ENCODE measurements at places on chromosomes 5 and 9.

GRCh38 chr9:3385871-3386270 lies 139.9 kb downstream of the RFX3 start:
- no peak for DNase-seq

GRCh38 chr9:108554831-108555230 lies 301.0 kb downstream of the ACTL7B start:
- no peak for DNase-seq

DNA sequence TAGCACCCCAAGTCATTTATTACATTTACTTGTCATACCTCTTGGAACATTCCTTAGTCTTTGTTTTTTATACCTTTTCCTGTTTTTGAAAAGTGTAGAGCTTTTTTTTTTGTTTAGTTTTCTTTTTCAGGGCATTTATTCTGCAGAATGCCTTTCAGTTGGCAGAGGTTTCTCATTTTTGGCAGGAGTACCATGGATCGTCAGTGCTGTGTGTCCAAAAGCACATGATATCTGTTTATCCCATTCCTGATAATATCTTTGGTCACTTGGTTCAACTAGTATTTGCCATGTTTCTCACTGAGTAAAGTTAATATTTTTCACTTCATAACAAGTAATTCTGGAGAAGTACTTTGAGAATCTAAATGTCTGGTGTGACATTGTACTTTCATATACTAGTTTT lies 10.7 kb downstream of the OGN start:
- DNase-seq = no peak

DNA sequence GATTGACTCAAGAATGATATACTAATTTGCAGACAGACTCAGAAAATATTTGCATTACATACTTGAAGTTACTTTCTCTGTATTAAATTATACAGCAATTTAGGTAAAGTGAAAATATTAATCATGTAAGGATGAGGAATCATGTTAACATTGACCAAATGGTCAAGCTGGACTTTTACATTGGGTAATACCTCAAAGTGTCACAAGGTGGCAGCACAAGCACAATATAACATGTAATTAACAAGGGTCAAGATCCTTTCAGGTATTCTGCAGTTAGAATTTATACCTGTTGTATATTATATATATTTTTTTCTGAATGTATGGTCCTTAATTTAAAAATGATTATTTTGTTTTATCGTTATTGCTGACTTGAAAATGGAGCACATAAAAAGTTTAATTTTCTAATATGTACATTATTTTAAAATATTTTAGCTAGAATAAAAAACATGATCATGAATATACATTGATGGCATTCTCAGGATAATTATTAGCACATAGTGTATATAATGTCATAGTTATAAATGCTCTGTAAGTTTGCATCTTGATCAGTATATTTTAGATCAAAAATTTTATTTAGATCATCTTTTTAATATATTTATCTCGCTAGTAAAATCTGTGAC lies 8.6 kb downstream of the HAPLN1 start:
- no peak for DNase-seq

DNA sequence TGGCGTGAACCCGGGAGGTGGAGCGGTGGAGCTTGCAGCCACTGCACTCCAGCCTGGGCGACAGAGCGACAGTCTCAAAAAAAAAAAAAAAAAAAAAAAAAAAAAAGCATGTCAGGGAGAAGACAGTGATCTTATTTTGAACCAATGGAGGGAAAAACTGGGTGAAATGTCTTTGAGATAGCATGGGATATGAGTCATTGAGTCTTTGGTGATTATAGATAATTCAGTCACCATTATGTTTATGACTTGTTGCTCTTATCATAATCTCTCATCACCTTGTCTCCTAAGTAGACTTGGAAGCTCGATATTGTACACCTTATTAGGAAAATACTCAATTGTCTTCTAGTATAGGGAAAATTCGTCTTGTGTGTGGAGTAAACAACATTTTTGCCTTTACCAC lies 55.1 kb upstream of the KDM4C start:
- no peak for DNase-seq

DNA sequence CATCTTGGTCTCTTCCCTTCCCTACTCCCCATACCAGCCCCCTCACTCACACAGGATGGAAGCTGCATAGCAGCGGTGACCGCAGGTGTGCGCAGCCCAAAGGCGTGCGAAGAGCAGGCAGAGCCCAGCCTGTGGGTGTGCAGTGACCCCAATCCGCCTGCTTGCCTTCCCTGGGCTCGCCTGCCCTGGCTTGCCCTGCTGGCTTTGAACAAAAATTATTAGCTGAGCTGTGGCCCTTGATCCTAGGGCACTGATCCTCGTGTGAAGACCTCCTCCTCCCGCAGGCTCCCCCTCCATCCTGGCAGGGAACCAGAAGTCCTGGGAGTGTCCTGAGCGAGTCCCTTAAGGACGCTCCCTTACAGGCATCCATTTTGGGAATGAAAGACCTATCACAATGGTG lies 31.9 kb downstream of the MORN5 start:
- DNase-seq = no peak

DNA sequence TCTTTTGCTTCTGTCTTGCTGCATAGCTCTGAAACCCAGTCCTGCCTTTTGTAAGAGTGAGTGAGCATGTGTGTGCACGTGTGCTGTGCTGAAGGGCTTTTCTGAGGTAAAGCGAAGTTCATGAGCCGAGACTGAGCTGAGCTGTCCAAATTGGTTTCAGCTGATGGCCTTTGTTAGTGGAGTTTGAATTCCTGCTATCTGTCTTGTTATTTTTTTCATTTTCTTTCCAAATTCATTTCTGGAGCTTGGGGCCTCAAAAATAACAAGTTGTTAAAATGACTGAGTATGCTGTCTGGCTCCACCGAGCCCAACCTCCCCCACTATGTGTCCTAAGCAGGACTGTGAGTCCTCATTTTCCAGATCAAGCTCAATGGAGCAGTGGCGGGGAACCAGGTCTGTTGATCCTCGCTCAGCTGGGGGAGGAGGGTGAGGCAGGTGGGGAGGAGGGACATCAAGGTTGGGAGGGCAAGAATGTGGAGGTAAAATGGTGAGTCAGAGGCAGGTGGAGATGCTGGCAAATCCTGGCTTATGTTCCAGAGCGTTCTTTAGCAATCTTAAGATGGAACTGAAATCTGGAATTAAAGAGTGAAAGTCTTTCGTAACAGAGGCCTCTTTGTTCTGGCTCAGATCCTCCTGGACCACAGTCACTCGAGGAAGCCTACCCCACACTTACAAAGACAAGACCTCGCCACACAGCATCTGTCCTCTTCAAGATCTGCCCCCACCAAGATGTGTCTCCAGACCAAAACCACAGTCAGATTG lies 63.9 kb downstream of the SREK1 start:
- no peak for DNase-seq

DNA sequence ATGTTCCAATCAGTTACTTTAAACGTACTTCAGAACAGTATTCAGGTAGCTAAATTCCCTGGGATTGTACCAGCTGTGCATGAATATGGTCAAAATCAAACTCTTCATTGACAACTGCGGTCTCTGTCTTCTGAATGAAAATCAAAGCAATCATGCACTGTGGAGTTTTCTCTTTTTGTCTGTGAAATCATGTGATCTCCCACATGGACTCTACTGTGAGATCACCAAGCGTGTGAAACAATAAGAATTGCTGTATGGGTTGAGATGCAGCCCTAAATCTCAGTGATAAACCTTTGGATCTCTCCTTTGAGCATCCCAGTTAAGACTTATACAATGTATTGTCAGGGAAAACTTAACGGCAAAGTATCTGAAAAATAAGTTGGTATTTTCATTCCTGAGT lies 6.1 kb downstream of the NRG2 start:
- DNase-seq = no peak

GRCh38 chr9:112355427-112355897 lies 22.0 kb upstream of the PTBP3 start:
- no peak for DNase-seq

DNA sequence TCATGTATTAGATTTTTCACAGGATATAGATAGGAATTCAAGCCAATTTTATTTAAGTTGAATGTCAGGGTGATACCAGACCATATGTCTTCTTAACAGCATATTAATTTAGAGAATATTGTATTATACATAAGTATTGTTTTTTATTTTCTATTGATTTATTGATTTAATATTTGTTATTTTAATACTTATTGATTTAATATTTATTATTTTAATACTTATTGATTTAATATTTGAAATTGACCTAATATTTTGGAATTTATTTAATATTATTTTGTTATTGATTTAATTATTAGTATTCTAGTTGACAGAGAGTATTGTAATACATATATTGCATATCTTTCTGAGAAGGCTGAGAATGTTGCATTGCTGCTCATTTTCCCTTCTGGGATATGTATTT lies 1411.8 kb upstream of the ACO1 start:
- no peak for DNase-seq

- no peak for DNase-seq
These were observed 79.7 kb upstream of the SSBP2 start for GRCh38 chr5:81830596-81830995.

DNA sequence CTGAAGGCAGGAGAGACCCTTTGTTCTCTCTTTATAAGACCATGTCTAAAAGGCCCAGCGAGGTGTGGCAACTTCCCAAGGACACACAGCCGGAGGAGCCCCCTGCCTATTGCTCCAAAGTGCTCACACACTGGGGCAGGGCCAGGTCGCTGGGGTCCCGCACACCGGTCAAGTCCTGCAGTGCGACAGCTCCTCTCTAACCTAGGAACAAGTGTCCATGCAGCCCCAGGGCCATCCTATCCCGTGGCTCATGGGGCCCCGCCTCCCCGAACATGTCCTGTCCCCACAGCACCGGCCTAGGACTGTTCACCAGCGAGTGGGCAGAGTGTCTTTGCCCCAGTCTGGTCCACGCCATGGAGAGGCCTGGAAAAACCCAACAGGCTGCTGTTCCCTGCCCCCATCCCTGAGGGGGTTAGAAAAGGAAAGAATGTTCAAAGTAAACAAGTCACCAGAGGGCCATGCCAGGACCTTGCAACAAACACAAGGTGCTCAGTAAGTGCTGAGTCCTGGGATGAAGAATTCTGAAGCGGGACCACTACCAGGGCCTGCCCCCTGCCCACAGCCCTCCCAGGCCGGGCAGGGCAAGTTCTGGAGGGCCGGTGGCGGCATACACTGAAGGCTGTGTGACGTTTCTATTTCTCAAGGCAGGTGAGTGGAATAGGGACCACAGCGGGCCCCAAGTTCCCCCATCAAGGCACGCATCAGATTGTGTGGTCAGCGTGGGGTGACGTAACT lies 938 bp downstream of the NINJ1 start:
- no peak for DNase-seq

- DNase-seq = no peak
These were observed 90.2 kb downstream of the XRCC4 start for GRCh38 chr5:83167538-83167937.

GRCh38 chr9:126154182-126154827 lies 172.3 kb upstream of the MVB12B start:
- DNase-seq = peak; percentile 21

DNA sequence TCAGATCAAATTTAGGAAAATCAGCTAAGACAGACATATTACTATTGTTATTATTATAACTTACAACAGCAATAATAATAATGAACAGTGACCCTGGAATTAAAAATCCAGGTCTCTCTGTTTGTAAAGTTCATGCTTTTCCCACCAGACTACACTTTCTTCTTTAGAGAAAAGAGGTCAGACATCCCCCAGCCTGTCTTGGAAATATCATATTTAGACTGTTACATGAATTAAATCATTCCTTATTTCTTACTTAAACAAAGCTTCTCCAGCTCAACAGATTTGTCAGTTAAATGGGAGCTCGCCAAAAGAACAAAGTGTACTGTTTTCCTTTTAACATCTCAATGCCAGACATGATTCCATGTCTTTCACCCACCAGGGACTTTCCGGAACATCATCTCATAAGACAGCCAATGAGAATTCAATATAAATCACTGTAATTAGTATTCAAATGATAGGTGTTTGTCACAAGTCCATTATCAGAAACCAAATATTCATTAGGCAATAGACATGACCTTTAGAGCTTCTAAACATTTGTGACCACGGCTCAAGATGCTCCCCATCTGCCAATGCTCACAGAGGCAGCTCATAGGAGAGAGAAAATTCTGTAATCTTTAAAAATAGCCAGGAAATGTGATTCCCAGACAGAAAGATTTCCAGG lies 351.9 kb downstream of the ENC1 start:
- no peak for DNase-seq

GRCh38 chr5:36770125-36770524 lies 106.4 kb upstream of the NIPBL start:
- no peak for DNase-seq

DNA sequence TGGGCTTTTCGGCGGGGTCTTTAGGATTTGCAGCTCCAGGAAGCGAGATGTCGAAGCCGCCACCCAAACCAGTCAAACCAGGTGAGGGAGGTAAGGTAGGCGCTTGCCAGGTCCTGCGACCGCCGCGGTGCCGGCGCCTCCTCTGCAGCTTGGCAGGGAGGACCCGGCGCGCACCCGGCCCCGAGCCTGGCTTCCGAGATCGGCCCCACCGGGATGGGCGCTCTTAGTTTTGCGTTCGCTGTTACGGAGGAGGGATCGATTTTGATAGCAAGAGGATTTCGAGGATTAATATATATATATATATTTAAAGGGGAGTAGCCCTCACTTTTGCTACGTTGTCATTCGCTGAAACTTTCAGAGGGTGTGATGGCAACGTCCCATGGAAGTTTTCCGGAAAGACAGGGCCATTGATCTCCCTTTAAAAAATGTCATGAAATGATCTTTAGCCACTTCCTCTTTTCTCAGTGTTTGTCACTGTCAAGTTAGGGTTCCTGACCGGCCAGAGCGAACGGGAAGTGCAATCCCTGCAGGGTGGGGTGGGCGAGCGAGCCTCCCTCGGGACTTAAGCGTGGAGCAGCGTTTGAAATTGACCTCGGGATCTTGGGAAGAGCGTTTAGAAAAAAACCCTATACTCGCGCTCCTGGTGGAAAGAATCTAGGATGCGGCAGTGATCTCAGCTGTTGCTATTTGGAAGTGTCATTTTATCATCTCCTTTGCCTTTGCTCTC lies 495 bp downstream of the OSTF1 start:
- DNase-seq = peak; percentile 45

GRCh38 chr5:127846884-127847283 lies 143.7 kb downstream of the CCDC192 start:
- no peak for DNase-seq

- DNase-seq = no peak
These were observed 24.2 kb upstream of the NREP start for GRCh38 chr5:111781200-111781599.

GRCh38 chr9:99373912-99374311 lies 151.8 kb downstream of the SEC61B start:
- DNase-seq = no peak

DNA sequence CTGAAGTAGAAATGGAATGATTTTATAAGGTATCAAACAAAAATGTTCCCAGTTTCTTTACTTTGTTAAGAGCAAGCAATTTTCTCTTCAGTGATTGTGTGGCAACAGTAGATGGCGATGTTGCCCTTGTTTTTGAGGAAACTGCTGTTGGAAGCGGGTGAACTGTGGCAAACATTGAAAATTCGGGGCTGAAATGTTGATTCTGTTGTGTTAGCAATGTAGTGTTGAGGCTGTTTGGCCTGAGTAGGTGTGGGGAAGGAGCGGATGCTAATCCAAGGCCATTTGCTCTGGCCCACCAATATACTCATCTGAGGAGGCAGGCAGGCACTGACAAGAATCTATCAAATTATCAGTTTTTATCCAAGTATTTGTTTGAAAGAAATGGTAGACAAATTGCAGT lies 129.8 kb downstream of the SLC12A2 start:
- DNase-seq = no peak
